Gastroesophageal sphincter (tissue), 4 donors: ENCODE measurements at places on chromosomes 13 and 19.

GRCh38 chr13:26482451-26483197, 74.9 kb upstream of the WASF3 start:
- peak; percentile 48 for ATAC-seq

DNA sequence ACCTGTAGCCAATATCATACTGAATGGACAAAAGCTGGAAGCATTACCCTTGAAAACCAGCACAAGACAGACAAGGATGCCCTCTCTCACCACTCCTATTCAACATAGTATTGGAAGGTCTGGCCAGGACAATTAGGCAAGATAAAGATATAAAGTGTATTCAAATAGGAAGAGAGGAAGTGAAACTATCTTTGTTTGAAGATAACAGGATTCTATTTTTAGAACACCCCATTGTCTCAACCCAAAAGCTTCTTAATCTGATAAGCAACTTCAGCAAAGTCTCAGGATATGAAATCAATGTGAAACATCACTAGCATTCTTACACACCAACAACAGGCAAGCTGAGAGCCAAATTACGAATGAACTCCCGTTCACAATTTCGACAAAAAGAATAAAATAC, 17.8 kb upstream of the CCNA1 start:
- ATAC-seq, result no peak

GRCh38 chr19:57887195-57887941, 1.5 kb downstream of the ZNF814 start:
- no peak for ATAC-seq

GRCh38 chr13:21800837-21801616, 130.2 kb downstream of the FGF9 start:
- ATAC-seq, result no peak

GRCh38 chr19:54738715-54739114, 402 bp downstream of the KIR2DL3 start:
- no peak for ATAC-seq

- ATAC-seq, result no peak
Observed at GRCh38 chr13:29917650-29918049, 67.2 kb upstream of the UBL3 start.

DNA sequence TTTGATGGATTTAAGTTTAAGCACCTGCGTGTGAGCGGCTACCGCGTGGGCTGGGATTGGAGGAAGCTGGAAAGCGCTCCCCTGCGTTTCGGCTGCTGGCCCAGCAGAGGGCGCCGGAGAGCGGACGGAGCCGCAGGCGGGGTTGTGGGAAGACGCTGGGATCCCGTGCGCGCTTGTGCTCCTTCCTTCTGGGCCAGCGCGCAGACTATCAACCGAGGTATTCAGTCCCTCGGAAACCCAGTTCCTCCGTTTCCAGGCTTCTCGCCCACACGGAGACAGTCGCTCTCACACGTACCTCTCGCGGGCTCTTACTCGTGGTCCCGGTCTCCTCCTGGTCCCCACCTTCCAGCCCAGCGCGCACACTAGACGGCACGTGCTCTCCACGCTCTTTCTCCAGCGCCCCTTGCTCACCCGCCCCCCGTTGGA, 28.8 kb downstream of the EPN1 start:
- peak; percentile 55 for ATAC-seq

DNA sequence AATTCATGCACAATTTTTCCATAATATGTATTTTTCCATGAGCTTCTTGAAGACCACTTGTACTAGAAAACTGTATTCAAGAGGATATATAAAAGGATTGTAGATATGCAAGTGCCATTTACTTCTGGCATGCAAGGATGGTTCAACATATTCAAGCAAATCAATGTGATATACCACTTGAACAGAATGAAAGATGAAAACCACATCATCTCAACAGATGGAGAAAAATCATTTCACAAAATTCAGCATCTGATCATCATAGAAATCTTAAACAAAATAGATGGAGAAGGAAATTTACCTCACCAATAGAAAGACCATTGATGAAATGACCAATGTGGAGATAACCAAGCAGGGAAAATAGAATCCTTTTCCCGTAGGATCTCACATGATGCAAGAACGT, 5.1 kb upstream of the ZNF816 start:
- no peak for ATAC-seq

DNA sequence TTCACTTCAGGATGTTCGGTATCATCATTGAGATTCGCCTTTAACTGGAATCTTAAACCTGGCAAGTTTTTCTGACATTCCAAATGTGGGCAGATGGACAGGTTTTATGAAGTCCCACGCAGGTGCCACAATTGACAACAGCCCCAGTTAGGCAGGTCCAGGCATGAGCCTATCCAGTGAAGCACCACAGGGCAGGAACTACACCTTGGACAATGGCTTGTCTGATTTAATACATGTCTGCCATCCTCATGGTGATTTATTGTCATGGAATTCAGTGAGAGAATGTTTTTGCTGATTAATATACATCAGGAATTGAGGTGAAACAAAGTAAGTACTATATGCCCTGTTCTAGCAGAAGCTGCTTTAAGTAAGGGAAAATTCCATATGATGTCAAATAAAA, 10.2 kb upstream of the TPP2 start:
- no peak for ATAC-seq

GRCh38 chr19:33400856-33401682, 27.6 kb downstream of the CEBPG start:
- no peak for ATAC-seq

GRCh38 chr13:102020611-102021216, 381.1 kb downstream of the FGF14 start:
- ATAC-seq, result no peak

DNA sequence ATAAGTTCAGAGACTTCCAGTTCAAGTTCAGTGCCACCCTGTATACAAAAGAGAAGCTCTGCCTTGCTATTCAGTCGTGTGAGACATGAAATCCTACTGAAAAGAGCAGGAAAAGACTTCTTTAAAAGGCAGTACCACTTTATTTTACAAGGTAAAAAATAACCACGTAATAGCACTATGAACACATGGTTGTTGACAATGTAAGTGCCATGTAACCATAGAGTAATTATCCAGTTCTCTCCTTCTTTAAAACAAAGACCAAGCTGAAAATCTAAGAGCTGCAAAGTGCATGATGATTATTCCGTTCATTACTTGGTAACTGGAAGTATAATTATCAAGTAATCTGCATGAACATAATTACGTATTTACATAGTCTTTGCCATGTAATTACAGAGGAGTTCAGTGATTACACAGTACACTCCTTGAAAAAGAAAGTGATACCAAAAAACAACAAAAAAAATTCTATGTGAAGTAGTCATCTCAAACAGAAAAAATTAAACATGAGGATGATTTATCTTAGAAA, 288.7 kb downstream of the EFNB2 start:
- ATAC-seq, result no peak

- ATAC-seq, result no peak
Observed at GRCh38 chr19:3055741-3056416, 6.4 kb downstream of the TLE5 start.

GRCh38 chr19:29625186-29625651, 19.1 kb downstream of the POP4 start:
- ATAC-seq, result no peak

DNA sequence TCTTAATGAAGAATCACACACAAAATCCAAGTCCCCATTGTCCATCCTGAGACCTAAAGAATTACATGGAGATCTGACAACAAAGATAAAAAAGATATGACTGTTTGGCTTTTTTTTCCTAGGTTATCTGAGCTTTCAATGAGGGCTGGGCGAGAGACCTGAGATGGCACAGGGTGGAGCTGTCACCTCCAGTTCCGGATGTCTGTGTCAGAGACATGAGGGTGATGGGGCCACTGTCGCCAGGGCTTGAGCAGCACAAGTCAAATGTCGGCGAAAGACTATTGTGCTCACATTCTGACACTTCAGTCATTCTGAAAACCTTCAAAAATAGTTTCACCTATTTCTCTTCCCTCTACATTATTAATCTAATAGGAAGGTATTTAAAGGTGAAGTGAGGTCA, 65.7 kb downstream of the SLC7A1 start:
- no peak for ATAC-seq

GRCh38 chr13:31803311-31803710, 64.0 kb downstream of the RXFP2 start:
- no peak for ATAC-seq
